ENCODE measurements at places on chromosomes 12 and 14.

DNA sequence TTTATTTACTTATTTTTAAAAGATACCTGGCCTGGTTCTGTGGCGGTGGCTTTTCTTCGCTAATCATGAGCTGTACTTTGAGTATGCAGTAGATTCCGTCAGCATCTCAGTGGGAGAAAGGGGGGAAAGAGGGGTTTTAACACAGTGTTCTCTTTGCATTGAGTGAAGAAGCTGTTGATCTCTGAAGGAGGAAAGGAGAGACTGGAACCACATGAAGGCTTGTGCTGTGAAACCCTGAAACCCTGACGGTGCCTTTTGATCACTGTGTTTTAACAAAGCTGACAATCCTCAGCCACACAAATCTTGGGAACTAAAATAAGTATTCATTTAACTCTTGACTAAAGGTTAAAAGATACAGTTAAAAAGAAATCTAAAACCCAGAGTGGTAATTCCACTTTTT lies 250.1 kb downstream of the FBXL14 start:
- DNase-seq, result no peak

GRCh38 chr12:26833743-26834490 lies 923 bp upstream of the ITPR2 start:
- DNase-seq, result peak; percentile 13

GRCh38 chr12:106135781-106136180 lies 3.0 kb downstream of the NUAK1 start:
- DNase-seq, result no peak

DNA sequence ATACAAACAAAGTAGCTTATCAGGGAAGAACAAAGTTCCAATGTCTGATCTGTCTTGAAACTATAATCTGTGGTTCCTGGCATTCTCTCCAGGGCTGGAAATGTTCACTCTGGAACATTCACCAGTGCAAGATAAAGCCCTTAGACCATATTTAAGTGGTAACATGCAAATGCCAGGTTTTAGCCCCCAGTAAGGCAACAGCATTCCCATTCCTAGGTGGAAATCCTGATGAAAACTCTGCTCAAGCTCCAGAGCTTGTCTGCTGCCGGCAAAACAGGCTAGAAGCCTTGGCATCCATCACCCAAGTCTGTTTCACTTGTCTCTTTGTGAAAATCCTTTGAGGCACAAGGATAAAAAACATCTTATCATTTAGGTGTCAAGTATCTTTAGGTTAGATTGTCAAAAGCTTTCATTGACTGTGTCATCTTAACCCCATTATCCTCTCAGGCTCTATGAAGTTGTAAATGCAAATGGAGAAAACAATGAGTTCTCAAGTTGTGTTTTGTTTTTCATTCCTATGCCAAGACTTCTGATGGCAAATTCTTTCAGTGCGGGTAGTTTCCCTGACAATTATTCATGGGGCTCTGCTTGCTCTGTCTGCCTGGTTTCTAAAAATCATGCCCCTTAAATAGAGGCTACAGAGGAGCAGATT lies 344.7 kb downstream of the NELL2 start:
- no peak for DNase-seq

- DNase-seq, result no peak
Measured at GRCh38 chr14:91330856-91331255, 86.4 kb upstream of the GPR68 start.

- DNase-seq, result no peak
Measured at GRCh38 chr14:21703357-21704326, 30.0 kb upstream of the OR4E1 start.

DNA sequence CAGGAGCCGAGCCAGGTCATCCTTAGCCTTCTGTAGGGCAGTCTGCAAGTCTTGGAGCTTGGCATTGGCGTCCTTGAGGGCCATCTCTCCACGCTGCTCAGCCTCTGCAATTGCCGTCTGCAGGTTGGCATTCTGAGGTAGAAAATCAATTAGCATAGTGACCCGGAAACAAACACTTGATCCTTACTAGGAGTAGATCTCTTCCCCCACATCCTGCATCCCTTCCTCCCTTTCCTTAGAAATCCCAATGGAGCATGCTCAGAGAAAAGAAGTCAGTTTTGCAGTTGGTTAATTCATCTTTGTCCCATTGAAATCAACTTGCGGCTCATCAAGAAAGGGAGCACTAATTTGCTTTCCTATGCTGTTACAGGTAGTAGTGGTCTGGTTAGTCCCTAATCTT lies 6.1 kb downstream of the KRT76 start:
- no peak for DNase-seq

GRCh38 chr12:29692237-29692636 lies 91.5 kb downstream of the TMTC1 start:
- DNase-seq, result no peak

GRCh38 chr14:74242021-74242779 lies 3.0 kb downstream of the VSX2 start:
- no peak for DNase-seq

- no peak for DNase-seq
Measured at GRCh38 chr12:7899755-7900154, 27.0 kb upstream of the SLC2A14 start.

DNA sequence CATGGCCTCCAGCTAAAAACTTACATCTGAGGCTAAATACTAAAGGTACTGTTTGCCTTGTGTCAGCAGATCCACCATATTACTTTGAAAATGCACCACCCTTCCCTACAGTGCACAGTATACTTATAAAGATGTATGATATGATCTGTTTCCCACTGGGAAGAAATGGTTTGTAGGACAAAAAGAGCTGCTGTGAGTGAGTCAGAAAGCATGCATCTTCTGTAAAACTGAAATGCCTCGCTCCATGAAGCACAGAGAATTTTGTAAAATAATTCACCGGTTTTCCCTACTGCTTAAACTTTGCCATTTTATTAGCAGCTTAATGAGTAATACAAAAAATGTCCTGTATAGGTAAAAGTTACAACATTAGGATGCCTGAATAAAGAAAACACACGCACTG lies 68.8 kb downstream of the MDGA2 start:
- no peak for DNase-seq

- no peak for DNase-seq
Measured at GRCh38 chr12:102480406-102480805, at the start of gene IGF1. IGF1 (minus strand) TSS chr12:102480563; CDS start chr12:102480381, 182 bp downstream.

GRCh38 chr12:84791444-84791843 lies 121.2 kb downstream of the SLC6A15 start:
- no peak for DNase-seq

DNA sequence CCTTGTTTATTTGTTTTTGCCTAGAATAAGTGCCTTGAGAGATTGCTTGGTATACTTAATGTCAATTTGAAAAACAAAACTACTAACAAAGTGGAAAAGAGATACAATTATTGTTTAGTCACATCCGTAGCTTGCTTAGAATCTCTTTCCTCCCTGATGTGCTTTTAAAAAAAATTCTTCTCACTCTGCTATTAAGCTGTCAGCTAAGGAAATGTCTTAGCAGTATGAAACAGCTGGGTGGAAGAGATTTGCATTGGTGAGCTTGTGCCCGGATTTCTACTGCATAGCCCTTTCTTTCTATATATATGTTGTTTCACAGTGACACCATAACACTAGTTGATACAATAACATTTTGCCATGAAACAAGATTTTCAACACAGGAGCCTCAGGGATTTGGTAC lies 229.4 kb upstream of the RGS6 start:
- no peak for DNase-seq

DNA sequence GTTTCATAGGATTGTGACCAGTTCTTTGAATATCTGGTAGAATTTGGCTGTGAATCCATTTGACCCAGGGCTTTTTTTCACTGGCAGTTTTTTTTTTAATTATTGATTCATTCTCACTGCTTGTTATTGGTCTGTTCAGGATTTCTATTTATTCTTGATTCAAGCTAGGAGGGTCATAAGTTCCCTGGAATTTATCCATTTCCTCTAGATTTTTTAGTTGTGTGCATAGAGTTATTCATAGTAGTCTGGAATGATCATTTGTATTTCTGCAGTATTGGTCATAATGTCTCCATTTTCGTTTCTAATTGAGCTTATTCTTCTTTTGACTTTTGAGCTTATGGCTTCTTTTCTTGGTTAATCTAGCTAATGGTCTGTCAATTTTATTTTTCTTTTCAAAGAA lies 291.6 kb downstream of the AKAP6 start:
- no peak for DNase-seq

GRCh38 chr12:101019667-101020066 lies 190.4 kb downstream of the SLC5A8 start:
- no peak for DNase-seq

DNA sequence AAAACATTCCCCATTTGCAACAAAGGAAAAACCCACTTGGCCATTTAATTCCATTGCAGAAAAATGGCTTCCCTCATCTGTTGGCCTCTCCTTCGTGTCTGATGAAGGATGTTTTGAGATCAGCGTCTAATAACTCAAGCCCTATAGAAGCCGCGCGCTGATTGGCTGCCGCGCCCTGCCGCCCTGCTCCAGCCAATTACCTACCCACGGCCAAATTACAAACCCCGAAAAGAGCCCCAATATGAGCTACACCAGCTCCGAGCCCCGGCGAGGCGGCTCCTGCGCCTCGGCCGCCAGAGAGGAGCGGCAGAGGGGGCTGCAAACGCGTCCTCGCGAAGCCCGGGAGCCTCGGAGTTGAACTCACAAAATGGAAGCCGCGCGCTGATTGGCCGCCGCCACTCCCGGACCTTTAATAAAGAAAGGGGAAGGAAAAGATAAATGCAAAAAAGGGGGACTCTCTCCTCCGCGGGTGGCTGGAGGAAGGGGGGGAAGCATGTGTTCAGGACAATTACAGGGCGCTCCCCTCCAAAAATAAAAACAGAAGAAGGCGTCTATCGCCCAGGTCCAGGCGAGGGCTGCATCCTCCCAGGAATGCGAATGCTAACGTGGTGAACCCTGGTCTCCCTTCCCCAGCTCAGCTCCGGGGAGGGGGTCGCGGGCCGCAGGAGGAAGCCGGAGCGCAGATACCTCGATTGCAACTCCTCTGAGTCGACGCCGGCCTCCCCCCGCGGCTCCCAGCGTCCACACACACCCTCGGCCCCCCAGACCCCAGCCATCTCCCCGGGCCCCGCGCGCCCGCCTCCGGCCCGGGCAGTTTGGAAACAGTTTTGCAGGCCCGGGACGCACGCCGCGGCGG lies 738 bp upstream of the SETD1B start:
- DNase-seq, result peak; percentile 80

DNA sequence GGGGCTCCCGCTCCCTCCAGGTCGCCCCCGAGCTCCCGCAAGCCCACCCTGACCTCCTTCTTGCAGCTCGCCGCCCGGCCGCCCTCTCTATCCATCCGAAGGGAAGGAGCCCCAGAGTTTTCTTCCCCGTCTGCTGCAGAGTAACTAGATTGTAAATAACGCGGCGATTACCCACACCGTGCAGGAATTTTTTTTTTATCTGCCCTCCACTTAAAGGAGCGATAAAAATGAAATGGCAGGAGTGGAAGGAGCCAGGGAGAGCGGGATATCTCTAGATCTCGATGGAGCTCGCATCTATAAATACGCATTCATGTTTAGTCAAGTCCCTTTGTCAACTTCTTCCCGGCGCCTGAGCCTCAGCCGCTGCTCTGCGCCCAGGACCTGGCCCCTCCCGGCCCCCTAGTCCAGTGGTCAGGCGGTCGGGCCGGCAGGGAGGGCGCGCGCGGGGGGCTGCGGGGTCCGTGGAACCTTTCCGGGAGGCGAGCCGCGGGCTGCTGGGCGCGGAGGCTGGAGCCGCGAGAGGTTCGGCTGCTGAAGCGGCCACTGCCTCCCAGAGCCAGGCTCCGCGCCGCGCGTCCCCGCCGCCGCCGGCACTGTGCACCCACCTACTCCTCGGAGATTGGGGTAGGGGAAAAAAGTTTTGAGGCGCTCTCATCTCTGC lies 386.0 kb downstream of the BCAT1 start:
- DNase-seq, result no peak

- DNase-seq, result no peak
Measured at GRCh38 chr12:46259071-46259470, 9.8 kb downstream of the SLC38A1 start.

DNA sequence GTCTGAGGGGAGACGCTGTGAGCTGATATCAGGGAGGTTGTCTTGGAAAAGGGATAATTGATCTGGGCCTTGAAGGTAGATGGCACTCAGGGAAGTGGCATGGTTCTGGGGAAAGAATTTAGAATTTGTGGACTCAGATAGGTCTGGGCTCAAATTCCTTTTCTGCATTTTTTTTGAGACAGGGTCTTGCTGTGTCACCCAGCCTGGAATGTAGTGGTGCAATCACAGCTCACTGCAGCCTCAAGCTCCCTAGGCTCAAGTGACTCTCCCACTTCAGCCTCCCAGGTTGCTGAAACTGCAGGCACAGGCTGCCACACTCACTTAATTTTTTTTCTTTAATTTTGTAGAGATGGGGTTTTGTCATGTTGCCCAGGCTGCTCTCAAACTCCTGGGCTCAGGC lies 98.1 kb upstream of the NCOR2 start:
- no peak for DNase-seq

DNA sequence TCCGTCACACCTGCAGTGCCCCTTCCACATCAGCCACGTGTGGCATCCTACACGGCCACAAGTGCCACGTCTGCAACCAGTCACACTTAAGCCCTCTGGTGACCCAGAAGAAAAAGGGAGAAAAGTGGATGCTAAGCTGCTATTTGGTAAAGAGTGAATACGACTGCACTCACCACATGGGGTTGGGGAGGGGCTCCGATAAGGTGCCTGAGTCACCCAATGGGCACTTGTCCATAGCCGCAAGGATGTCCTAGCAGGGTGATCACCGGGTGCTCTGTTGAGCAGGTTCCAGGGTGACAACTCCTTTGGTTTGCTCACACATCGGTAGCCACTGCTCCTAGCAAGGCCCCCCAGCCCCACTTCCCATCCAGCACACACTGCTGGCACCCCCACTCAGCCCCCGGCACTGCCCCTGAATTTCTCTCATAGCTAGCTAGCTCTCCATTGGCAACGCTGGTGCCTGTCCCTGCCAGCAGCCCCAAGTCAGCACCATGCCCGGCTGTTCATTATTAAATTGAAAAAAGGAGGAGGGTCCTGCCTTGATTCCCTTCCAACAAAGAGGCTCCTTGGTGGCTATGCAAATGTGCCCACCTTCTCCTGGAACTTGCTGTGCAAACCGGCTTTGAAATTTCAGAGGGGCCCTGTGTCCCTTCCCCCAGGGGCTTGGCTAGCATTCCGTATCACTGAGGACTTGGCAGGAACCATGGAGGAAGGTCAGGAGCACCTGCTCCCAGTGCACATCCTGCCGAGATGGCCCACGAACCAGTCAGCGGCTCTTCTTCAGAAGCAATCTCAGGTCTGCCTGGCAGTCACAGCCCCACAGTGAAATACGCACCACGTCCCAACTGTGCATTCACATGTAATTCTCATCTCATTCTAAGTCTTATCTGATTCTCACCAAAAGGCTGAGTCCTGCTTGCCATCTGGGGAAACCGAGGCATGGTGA lies 227.7 kb upstream of the DIO3 start:
- no peak for DNase-seq

DNA sequence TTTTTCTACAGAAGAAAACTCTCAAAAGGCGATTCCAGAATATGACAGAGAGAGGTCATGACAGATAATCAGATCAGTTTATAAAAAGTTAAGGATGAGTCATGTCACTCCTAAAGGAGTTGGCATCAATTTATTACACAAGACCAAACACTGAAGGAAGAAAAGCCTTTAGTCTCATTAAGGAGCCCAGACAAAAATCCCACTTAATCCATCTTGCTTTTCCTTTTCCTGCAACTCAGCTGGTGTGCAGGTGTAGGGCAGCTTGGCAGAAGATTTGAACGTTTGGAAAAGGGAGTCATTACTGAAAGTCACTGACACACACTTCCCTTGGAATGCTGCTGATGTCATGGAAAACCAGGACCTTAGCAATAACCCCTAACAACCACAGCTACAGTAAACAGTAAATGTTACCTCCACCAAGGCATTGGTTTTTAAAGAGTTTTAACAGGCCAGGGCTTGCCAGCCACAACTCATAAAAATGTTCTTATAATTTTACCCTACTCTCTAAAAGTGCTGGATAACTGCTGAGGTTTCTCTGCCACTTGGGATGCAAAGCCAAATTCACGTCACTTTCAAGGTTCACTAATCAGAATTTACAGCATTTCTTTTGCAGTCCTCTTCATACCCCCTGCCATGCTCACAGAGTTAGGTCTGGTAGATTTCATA lies 320.6 kb downstream of the RAD51B start:
- no peak for DNase-seq

Measured in stimulated activated CD8-positive, alpha-beta memory T cell treated with anti-CD3 and anti-CD28 coated beads, Interleukin-15, amount 100 ng/mL, for 48 hours (primary cell).